ENCODE measurements at places on chromosomes 11 and 22.
A peak's percentile ranks its signal among the peaks of the same experiment; 100 is the strongest.

GRCh38 chr11:78377625-78378418, 39.8 kb downstream of the GAB2 start:
- DNase-seq: no peak

- no peak for DNase-seq
These were observed 304.0 kb upstream of the NARS2 start for GRCh38 chr11:78878631-78879030.

DNA sequence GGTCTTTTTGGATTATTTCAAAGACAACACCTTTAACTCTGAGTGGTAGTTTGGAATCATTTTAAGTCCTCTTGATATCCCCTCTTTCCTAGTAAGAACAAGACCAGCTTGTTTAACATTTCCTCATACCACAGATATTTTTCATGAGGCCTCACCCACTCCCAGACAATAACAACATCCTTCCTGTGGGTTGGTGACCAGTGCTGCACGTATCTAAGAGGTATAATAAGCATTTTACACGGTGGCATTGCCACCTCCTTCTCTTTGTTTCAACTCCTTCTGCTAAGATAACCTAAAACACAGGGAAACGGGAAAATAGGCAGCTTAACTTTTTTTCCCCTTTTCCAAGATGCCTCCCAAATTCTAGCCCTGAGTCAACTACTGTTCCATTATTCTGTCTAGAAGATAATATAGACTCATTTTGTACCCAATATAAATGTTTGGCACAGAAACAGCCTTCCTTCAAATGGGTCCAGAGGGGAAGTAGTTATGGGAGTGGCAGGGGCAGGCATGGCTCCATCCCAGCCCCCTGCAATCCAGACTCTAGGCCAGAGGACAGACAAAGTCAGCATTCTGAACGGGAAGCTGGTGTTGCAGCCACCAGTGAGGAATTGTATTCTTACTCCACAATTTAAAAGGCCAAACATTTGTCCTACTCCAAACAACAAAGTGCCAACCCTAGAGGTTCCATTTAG, 28.5 kb downstream of the MAML2 start:
- no peak for DNase-seq

DNA sequence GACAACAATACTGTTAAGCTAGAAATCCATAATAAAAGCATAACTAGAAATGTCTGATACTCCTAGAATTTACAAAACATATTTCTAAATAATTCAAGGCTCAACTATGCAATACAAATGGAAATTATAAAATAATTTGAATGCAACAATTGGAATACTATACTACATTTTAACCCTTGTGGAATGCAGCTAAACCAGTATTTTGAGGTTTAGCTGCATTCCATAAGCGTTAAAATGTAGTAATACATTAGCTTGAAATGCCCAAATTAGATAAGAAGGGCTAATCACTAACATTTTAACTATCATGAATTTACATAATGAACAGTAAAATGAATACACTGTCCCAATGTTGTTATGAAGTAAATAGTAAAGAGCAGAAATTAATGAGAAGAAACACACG, 617.2 kb upstream of the CHORDC1 start:
- DNase-seq: no peak

DNA sequence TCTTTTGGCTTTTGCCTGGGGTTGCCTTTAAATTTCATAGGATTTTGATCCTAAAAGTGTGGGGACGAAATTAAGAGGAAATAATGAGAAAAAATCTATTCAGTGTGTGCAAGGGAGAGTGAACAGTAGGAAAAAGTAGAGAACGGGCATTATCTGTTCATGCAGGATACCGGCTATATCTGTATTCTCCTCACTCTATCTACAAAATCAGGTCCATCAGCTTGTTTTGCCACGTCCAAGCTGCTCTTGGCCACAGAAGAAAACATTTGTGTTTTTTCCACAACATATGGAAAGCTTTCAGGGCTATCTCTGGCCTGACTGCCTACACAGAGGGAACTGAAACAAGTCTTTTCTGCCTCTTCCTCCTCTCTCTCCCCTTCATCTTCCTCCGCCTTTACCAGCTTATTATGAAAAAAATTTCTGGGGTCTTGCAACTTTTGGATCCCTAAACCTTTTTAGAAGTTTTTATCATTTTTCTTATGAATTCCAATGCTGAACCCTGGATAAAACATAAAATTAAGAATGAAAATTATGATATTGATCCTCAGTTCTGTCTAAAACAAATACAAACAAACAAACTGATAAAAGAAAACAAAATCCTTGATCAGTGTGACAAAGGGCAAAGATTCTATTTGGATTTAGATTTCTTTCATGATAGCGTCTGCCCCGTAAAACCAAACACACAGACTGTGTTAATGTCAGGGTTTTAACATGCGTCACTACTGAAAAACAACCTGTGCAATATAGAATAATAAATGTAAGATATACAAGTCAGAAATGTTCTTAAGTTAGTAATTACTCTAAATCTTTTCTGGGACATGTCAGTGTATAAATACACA, 219.7 kb downstream of the CNTN5 start:
- no peak for DNase-seq

GRCh38 chr11:57378186-57378585, 2.8 kb downstream of the PRG3 start:
- DNase-seq: no peak

GRCh38 chr11:62841361-62842170, 2.2 kb upstream of the WDR74 start:
- DNase-seq: peak; percentile 99

- DNase-seq: no peak
These were observed 635 bp upstream of the GRK3 start for GRCh38 chr22:25563761-25564319.

GRCh38 chr11:130629039-130629438, 180.6 kb downstream of the ADAMTS15 start:
- DNase-seq: no peak
